NCI-H69 (cell line): ENCODE measurements at places on chromosomes 3 and 15.

DNA sequence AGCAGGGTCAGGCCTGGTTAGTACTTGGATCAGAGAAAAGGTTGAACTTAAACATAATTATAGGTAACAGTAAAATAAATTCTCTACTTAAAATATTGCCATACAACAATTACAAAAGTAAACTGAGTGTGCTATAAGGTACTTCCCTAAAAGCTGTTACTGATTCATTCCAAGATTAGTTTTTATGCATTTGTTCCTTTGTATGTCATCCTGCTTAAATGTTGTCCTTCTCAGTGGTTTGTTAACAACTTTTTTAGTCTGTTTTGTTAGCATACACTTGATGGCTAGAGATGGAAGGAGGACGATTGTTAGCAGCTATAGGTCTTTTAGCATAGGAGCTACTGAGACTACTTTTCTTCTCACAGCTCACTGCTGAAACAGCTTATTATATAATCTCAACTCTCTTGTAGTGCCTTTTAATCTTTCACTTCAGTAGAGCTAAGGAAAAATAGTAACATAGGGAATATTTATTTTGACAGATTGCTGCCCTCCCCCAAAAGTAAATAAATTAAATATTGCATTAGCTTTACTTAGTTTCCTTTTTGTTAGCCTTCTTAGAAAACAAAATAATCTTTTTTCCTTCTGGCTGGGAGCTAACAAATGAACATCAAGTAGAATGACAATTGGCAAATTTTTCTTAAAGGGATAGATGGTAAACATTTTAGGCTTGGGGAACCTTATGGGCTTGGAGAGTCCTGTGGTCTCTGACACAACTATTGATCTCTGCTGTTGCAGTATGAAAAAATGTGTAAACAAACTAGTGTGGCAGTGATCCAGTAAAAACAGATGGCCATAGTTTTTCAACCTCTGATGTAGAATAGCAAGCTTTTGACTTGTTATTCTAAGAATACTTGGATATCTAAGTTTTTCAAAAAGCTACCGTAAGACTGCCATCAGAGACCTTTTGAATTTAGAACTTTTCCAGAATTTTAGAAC is 39.5 kb downstream of the USP8 start:
- no peak for DNase-seq

DNA sequence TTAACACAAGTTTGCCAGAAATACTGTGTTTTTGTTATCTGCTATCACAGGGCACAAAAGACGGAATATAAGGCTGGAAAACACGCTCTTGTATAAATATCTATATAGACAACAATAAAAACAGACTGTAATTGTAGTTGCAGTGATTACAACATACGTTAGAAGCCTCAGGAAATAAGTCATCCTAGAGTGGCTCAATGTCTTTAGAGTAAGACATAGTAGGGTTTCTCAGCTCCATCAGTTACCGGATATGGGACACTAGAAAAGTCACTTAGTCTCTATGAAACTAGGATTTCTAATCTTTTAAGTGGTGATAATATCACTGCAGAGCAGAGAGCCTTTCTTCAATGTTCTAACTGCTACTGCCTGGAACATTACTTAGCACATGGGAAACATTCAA is 208.8 kb downstream of the STAG1 start:
- DNase-seq, result no peak

GRCh38 chr15:27873039-27873438 is 226.1 kb downstream of the OCA2 start:
- no peak for DNase-seq

- no peak for DNase-seq
Measured at GRCh38 chr3:44948239-44948638, 27.7 kb downstream of the ZDHHC3 start.

DNA sequence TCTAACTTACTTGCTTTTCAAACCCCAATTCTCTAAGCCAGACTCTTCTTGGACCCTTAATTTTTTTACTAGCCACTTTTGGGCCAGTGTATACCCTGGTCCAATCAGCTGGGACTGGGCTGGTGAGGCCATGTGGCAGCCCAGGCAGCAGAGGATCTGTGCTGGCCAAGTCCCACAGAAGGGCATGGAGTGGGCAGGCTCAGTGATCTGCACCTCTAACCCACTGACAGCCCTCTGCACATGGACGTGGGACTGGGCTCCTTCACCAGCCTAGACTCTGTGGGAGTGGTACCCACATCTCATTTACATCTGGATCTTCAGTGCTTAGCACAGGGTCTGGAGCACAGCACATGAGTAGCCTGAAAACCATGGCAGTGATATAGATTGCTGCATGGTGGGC is 56.1 kb upstream of the PRR23C start:
- DNase-seq, result no peak

DNA sequence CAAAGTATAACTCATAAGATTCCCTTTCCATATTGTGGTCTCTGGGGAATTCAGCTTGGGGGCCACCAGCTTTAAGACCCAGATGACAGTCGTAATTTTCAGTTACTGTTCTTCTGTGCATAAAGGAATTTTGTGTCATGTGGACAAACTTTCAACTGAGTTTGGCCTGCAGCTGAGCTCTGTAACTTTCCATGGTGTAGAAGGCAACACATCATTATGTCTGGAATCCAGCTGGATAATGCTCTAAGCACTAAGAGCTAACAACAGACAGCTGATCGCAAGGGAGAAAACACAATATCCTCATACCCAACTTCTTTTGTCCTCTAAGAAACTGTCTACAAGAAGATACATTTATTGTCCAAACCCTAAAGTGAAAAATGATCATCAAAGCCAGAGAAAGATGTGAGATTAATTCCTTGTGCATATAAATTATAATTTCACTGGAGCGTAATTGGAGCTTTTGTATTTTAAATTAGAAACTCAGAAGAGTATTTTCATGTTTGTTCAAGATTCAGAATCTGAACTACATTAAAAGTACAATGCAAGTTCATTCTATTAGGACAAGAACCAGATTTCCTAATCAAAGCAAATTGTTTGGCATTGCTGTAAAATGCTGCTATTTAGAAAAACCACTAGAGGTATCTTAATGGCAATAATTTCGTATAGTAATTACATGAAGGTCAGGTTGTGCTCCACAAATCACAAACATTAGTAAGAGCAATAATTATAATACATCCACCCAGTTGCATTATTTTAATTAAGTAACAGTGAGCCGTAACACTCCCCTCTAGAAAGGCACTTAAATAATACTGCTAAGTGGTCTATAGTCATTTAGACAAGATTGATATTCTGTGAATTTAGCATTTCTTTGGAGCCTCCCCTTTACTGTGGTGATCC is 218.8 kb downstream of the ATP8B4 start:
- DNase-seq, result no peak

- no peak for DNase-seq
Measured at GRCh38 chr15:67120009-67120838, 54.8 kb downstream of the SMAD3 start.

GRCh38 chr3:41050144-41050543 is 149.2 kb upstream of the CTNNB1 start:
- no peak for DNase-seq

- DNase-seq, result no peak
Measured at GRCh38 chr3:170023165-170023564, 14.6 kb upstream of the GPR160 start.

GRCh38 chr15:71198846-71199245 is 83.6 kb downstream of the THSD4 start:
- no peak for DNase-seq

DNA sequence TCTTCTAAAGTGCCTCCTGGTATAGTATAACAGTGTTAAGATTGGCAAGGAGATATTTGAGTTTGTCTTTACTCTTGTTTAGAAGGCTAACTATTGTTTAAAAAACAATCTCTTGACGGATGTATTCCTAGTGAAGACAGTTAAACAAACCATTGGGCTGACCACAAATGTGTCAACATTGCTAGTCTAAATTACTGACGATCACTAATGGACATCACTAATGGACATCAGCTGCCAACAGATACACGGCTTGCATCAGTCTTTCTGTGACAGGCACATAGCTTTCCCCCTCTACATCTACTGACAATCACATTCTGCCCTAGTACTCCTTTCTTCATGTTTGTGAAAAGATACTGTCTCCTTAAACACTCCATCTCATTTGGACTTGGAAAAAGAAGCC is 57.1 kb upstream of the ETV5 start:
- DNase-seq, result no peak
